ENCODE measurements at places on chromosomes 2 and 18. TPM values are rescaled to one million over a fixed set of nuclear protein-coding genes. Genes with fewer than 3 reads are reported as not detected.

TMEM200C gene
- not detected for total RNA-seq

DTNB gene
- 31.0 TPM for total RNA-seq

GRCh38 chr2:220670511-220670910 lies 901.6 kb downstream of the EPHA4 start:
- DNase-seq, result no peak
- no peak overlapping the region for H3K27ac ChIP-seq
- H3K36me3 ChIP-seq, result no peaks in the 10 kb centered on the region
- H3K4me3 ChIP-seq, result no peak overlapping the region

GRCh38 chr2:36780231-36780839 lies 83.8 kb downstream of the VIT start:
- H3K27me3 ChIP-seq, result peaks cover 25% of the 10 kb centered on the region
- no peaks in the 10 kb centered on the region for H3K4me1 ChIP-seq
- H3K27ac ChIP-seq, result no peak overlapping the region
- H3K4me3 ChIP-seq, result no peak overlapping the region

DNA sequence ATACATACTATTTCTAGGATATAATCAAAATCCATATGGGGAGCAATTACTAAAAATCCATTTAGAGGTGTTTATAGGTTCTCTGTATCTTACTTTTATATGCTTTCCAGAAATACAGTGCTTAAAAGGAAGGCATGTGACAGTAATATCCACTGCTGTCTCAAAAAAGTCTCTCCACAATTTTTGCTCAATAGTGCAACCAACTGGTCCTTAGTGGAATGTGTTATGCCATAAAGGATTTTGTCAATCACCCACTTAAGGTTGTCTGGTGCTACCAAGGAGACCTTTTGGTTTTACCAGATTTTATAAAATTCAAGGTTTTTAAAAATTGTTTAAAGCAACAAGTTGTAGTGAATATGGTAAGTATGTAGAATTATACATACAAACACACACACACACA lies 328.5 kb upstream of the DSEL start:
- H3K4me1 ChIP-seq, result no peaks in the 10 kb centered on the region
- H3K27me3 ChIP-seq, result no peaks in the 10 kb centered on the region
- H3K4me3 ChIP-seq, result no peak overlapping the region
- no peak for DNase-seq

- no peak overlapping the region for H3K4me3 ChIP-seq
- H3K27ac ChIP-seq, result no peak overlapping the region
- DNase-seq, result no peak
- H3K27me3 ChIP-seq, result peaks cover 3% of the 10 kb centered on the region
Observed at GRCh38 chr2:25669520-25669919, 3.9 kb downstream of the DTNB start.

DNA sequence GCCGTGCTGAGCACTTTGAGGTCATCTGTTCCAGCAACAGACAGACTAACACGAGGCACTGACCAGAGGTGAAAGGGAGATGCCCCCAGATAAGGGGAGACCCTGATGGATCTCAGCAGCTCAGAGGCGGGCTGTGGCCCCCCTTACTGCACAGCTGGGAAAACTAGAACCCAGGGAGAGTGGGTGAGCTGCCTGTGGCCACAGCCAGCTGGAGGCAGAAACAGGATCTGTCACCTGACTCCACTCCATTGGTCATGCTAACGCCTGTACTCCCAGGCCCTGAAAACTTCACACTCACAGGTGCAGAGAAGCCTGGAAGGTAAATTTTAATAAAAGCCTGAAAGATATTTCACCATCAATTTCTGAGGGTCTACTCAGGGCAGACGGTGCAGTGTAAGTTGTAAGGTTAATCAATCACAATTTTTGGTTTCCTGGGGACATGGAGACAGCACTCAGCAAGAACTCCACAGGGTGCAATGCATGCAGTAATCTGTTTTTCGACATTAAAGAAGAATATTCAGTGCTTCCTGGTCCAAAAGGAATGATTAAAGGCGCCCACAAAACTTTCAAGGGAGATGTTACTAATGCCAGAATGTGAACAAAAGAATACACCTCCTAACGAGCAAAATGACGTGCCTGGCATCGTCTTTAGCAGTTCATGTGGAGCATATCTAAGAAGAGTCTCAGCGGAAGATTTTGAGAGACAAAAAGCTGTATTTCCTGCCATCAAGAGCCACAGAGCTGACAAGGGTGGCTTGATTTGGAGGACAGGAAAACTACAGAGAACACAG lies 173.4 kb downstream of the EIPR1 start:
- H3K27me3 ChIP-seq, result no peaks in the 10 kb centered on the region
- no peak overlapping the region for H3K4me3 ChIP-seq
- no peak overlapping the region for H3K27ac ChIP-seq
- peaks cover 8% of the 10 kb centered on the region for H3K4me1 ChIP-seq
- H3K36me3 ChIP-seq, result peaks cover 4% of the 10 kb centered on the region

TDRD15 gene
- total RNA-seq, result not detected

CCDC85A gene
- not detected for total RNA-seq

GRCh38 chr18:58609536-58609993 lies 19.3 kb downstream of the ALPK2 start:
- peaks cover 7% of the 10 kb centered on the region for H3K36me3 ChIP-seq
- no peak for DNase-seq
- peaks cover 12% of the 10 kb centered on the region for H3K27me3 ChIP-seq
- H3K27ac ChIP-seq, result peak overlapping the region; percentile 28
- H3K4me1 ChIP-seq, result peaks cover 46% of the 10 kb centered on the region
- no peak overlapping the region for H3K4me3 ChIP-seq

Measured in activated CD4-positive, alpha-beta T cell treated with anti-CD3 and anti-CD28 coated beads, Interleukin-2, amount 10 ng/mL, durations not matched to agents 7 days and 5 days (primary cell).